DMS 273 treated with DMSO at 0.1 percent for 48 hours (cell line): ENCODE measurements at places on chromosomes 2 and 18.

GRCh38 chr2:49940626-49941025 lies 786.3 kb upstream of the FSHR start:
- no peak for DNase-seq

- no peak for DNase-seq
Observed at GRCh38 chr2:184577743-184578142, 20.6 kb upstream of the ZNF804A start.

DNA sequence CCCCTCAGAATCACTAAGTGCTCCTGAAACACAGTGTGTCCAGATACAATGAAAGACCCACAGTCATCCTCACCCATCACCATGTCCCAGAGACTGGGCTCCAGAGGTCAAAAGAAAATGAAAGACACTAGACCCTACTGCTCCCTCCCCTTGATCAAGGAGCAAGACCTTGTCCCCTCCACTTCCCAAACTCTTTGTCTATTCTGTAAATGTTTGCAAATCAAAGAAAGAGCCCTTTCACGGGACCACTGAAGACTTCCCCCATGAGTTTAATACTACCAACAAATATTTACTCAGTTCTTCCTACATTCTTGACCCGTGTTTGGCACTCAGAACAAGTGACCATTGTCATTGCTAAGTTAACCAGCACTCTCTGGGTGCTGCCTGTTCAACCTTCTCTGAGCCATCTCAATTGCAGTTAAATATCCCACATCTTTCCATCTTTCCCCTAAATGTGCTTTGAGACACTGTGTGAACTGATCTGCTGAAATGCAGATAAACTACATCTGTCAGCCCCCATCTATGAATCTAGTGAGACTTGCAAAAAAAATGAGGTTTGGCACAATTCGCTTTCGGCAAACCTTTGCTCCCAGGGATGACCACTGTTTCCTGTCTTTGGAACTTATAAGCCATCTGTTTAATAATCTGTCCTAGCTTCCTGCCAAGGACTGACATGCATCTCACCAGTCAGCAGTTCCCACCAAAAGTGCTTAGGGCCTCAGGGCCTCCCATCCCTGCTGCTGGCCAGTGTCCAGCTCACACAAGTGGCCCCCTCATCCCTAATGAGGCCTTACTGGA lies 170.3 kb downstream of the GFPT1 start:
- no peak for DNase-seq

DNA sequence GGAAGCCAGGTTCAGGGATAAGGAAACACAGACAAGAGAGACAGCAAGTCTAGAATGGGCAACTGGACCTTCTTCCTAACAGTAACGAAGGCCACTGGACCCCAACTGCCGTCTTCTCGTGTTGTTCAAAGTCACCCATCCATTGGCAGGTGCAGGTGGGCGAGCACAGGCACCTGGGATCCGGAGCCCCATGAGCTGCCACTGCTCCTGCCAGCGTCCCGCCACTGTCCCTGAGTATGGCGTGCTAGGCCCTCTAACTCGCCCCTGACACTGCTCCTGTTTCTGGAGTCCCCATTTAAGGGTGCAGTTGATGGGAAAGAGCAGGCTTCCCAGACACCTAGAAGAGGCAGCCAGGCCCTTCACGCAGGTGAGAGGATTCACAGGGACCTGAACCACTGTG lies 48.0 kb downstream of the NDUFA10 start:
- DNase-seq = no peak

GRCh38 chr2:86831537-86831936 lies 30.1 kb downstream of the CD8B start:
- no peak for DNase-seq

- DNase-seq = peak; percentile 4
Observed at GRCh38 chr2:148560496-148560895, 84.1 kb upstream of the EPC2 start.

DNA sequence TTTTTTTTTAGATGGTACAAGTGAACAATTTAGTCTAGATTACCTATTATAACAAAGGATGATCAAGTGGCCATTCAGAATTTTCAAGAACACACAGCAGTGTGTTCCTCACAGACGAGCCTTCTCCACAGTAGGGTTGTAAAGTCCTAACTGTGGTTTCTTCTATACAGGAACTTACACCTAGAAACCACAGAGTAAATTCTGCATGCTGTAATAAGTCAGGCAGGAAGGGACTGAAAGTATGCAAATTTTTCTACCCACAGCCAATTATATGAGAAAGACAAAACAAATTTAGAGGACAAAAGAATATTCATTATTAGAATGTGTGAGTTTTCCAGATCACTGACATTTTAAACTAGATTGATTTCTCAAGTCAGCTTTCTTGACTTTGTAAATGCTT lies 99.5 kb downstream of the RBMS1 start:
- no peak for DNase-seq

- no peak for DNase-seq
Observed at GRCh38 chr2:32942793-32943485, 3.8 kb upstream of the LTBP1 start.

DNA sequence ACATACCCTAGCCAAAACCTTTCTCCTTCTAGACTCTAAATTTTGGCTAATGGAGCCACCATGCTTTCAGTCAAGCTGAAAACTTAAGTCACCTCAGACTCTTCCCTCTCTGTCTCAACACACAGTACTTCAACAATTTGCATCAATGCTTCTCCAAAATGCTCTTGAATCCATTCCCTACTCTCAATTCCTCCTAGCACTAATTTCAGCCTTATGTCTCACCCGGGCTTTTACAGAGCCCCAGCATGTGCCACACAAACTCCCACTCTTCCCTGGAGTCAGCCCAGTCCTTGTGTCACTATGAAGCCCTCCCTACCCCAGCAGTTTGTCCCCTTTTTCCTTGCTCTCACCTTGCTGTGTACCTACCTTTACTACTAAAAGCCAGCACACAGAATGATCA lies 38.7 kb downstream of the AAK1 start:
- no peak for DNase-seq

GRCh38 chr2:108978709-108979111 lies 10.3 kb downstream of the EDAR start:
- no peak for DNase-seq

DNA sequence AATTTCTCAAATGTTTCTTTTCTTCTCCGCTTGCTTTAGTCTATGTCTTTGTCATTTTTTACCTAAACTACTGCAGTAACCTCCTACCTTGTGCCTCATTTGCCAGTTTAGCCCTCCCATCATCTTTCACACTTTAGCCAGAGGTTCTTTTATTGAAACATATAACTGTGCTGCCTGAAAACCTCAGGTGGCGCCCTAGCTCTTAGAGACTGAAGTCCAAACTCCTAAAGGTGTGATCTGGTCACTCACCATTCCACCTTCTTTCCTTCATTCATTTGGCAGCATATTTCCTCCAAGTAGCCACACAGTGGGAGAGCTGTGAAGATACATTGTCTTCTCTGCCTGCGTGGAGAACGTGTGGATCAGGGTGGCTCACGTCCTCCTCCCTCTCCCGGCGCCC lies 98.2 kb upstream of the MAPRE2 start:
- DNase-seq = no peak

- peak; percentile 3 for DNase-seq
Observed at GRCh38 chr2:51158251-51158650, 126.3 kb upstream of the NRXN1 start.

DNA sequence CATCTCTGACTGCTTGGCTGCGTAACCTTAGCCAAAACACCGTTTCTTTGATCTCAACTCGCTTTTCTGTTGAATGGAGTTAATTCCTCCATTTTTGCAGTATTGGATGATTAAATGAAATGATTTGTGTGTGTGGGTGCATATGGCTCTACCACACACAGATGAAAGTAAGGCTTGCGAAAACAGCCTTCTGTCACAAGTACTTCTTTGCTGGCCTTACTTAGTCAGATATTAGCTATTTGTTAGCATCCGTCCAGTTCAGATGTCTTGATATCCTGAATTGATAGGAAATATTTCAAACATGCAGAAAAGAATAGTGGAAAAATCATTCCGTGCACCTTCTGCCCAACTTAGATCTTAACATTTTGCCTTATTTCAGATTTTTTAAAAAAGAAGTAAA lies 21.8 kb downstream of the NCOA1 start:
- DNase-seq = no peak

GRCh38 chr2:62774555-62775366 lies 69.2 kb downstream of the EHBP1 start:
- no peak for DNase-seq

DNA sequence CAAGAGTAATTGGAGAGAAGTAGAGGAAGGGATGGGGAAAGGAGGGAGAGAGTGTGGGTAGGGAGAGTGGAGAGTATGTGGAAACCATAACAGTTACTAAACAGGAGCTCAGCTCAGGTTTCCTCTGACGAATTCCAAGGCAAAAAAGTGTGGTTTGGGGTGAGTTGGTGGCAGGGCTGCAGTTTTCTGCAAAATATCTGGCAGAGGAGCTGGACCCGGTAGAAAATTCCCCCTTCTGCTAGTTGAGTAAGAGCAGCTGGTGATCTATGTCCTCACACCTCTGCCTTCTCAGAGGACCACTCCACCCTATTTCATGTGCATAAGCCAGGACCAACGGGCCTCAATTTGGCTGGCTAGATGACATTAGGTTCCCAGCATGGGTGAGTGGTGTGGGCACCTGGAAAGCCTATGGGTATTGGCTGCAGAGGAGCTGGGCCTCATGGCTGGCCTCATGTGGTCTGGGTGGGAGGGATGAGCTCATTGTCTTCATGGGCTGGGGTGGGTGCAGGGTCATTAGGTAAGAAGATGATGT lies 13.2 kb downstream of the NRP2 start:
- no peak for DNase-seq

DNA sequence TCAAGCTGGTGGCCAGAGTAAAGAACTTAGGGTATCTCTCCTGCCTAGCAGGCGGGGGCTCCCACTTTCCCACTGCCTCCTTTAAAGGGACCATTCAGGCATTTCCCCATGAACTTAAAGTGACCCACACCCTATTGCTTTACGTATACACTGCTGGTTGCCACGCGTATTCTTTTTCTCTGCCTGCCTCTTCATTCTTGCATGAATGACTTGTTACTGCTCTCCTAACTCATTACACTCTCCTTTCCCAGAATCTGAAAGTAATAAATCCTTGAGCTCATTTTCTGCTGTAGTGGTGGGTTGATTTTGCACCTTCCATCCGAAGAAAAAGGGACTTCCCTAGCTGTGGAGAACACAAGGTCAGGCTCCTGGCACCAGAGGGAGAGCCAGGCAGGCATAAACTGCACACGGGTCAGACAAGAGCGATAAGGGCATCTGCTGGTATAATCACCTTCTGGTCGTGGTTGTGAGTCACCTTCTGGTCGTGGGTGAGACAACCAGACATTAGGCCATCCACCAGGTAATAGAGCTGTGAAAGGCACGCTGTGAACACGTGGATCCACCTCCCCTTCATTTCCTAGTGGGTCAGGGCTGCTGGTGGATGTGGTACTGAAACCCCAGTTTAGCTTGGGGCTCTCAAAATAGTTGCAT lies 950.3 kb downstream of the SOCS6 start:
- no peak for DNase-seq

DNA sequence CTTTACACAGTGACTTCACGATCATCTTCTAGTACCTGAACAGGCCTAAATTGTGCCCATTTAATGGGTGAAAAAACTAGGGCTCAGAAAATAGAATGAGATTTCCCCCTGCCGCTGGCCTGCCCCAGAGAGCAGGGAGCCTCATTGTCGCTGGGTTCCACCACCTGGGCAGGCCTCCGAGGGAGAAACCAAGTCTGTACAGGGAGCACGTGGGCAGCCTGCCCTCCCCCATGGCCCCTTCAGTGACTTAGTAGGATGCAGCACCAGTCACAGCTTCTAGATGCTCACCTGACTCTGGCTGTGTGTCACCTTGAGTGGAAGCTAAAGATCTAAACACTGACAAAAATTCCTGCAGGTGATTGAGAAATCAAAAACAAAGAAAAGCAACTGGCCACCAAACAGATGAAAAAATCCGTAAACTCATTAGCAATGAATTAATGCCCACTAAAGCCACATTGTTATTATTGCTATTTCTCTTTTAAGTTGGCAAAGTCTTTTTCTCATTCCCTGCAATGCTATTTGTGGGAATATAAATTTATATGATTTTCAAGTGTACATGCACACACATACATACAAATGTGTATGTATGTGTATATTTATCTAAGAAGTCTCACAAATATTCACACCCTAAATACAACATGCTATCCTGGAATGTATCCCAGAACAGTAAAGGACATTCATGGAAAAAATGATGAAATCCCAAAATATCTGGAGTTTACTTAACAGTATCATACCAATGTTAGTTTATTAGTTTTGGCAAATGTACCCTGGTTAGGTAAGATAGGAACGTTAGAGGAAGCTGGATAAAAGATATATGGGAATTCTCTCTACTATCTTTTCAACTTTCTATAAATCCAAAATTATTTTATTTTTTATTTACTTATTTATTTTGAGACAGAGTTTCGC lies 18.7 kb upstream of the ASPRV1 start:
- no peak for DNase-seq

DNA sequence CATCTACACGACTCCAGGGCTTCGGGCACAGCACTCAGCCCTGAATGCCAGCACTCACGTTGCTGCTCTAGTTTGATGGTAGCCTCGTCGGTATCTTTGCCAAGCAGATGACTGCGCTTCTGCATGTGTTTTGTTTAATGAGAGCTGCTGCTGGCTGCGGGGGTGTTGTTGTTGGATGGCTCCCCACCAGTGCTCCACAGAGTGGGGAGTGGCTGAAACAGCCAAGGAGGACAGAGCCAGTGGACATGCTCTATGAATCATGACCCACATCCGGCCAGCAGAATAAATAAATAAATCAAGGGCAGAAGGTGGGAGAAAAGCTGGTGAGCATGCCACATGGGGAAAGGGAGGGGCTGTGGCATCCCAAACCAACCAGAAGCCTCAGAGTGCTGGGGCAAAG lies 131.2 kb upstream of the SOX11 start:
- no peak for DNase-seq

GRCh38 chr2:195961873-195962272 lies 106.8 kb downstream of the DNAH7 start:
- no peak for DNase-seq

DNA sequence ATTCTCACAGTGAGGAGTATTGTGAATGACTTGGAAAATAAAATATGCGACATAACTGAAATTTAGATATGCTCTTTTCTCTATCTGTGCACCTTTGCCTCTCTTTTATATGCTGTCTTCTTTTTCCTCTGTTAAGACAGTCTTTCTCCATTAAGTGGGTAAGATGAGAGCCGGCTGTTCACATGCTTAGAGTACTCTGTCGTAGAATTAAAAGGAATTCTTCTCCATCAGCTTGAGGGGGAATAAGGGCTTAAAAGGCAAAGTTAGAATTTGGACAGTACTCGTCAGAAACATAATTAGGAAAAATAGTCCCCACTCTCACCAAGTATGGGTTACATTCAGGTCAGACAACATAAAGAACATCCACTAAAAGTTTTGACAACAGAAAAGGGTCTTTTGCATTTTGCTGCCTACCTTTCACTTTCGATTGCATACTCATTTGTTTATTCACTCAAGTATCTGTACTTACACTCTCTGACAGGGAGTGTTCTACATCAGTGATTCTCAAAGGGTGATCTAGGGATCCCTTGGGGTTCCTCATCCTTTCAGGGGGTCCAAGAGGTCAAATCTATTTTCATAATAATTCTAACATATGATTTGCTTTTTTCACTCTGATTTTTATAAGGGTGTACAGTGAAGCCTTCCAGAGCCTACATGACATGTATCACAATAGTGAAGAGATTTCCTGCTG lies 48.0 kb downstream of the ARHGAP15 start:
- no peak for DNase-seq

- DNase-seq = no peak
Observed at GRCh38 chr2:198456418-198456817, 652.0 kb downstream of the PLCL1 start.
